ENCODE measurements at places on chromosomes 1 and 21.

GRCh38 chr1:223087291-223088255, 55.5 kb downstream of the TLR5 start:
- DNase-seq: no peak

DNA sequence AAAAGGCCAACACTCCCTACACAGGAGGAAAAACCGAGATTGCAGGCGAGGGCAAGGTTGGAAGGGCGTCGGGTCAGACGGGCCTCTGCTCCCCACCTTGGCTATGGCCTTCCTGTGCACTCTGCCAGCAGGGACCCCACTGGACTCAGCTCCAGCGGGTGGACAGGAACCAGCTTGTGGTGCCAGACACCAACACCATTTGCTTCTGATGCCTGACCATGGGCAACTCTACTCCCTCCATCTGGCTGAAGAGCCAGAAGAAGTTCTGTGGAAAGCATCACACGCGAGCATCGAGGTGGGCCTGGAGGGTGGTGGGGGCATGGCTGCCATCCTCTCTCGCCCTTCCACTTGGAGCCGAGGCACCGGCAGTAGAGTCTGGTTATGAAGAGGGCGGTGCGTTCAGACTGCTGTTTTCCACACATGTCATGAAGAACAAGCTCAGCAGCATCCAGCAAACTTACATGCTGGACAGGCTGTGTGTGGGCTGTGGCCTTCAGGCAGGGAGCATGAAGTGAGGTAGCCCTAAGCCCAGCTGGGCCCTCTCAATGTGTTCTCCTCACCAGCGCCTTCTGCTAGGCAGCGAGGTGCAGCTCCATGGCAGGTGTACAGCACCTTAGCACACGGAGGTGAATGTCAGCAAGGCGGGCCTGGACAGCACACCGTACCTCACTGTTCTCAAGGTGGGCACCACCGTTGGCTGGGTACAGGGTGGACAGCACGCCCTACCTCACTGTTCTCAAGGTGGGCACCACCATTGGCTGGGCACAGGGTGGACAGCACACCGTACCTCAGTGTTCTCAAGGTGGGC, 15.6 kb upstream of the ZNF669 start:
- DNase-seq: no peak

GRCh38 chr1:96220651-96221050, 500.9 kb upstream of the PTBP2 start:
- no peak for DNase-seq

DNA sequence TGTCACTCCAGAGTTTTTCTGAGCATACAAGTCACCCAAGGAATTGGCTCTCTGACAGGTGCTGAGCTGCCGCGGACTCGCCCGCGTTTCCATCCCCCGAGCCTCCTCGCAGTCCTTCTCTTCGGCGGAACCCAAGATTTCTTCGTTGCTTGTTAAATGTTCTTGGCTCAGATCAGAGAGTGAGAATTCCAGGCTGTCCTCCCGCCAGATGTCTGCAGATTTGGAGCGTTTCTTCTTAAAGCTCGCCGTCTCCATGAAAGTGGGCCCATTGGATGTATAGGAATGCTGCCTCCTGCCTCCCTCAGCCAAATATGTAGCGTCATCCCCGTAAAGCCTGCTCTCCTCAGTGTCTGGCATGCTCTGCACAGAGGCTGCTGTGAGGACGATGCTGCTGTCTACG, 77.8 kb downstream of the TIAM1 start:
- DNase-seq: no peak

GRCh38 chr1:151474745-151475144, 15.5 kb upstream of the POGZ start:
- DNase-seq: no peak

GRCh38 chr1:53378932-53379661, 51.2 kb upstream of the LRP8 start:
- no peak for DNase-seq

- DNase-seq: no peak
Observed at GRCh38 chr1:6260961-6261614, at the start of gene GPR153. GPR153 (minus strand) TSS chr1:6261098; CDS start chr1:6254905, 6,193 bp downstream.

All from activated CD4-positive, CD25-positive, alpha-beta regulatory T cell (primary cell).